ENCODE measurements at places on chromosomes 5 and 9.

DNA sequence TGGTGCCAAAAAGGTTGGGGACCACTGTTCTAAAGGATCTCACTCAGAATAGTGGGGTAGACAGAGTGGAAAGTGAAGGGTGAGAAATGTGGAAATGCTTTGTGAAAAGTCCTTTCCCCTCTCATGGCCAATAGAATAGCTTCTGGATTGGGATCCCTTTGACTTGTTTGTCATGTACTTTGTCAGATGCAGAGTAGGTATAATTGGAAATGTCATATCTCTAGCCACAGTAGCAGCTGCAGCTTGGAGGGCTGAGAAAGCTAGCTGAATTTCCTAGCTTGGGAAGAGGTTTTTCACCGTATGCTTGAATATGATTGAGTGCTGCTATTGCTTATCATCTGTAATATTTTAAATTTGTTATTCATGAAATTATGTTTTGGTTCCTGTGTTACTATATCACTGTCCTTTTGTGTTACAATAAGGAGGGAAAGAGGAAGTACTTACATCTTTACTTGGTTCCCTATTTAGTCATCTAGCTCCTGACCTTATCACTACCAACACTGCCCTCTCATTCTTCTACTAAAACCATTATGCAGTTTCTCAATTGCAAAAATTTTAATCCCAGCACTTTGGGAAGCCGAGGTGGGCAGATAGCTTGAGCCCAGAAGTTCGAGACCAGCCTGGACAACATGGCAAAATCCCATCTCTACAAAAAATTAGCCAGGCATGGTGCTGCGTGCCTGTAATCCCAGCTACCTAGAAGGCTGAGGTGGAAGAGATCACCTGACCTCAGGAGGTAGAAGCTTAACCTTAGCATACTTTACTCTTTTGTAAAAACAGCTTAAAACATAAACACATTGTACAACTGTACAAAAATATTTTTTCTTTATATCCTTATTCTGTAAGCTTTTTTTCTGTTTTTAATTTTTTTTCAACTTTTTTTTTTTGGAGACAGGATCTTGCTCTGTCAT is 12.4 kb downstream of the SLC30A5 start:
- DNase-seq, result no peak

- DNase-seq, result no peak
Observed at GRCh38 chr9:111449705-111450104, 34.5 kb downstream of the ECPAS start.

DNA sequence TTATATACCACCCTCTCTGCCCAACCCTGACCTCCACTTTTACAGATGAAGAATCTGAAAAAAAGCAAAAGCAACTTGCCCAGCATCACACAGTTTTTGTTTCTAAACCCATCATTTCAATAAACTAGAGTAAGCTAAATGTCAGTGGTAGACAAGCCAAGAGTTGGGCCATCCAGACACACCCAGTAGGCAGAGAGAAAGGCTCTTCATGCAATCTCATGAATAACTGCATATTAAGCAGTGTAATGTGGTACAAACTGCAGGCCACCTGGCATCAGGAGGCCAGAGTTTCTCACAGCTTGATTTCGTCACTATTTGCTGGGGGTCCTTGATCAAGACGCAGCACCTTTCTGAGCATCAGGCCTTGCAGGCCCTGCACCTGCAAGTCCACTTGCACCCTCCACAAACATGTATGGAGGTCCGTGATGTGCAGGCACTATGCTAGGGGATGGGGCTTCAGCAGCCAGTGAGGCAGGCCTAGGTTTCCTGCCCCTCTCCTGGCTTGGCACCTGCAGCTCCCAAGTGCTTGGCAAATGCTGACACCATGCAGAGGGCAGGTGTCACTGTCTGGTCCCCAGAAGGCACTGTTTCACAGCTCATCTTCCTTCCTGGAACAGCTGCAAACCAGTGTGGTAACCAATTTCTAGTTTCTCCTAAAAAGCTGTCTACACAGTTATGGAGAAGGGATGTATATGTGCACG is 29.8 kb downstream of the ADAM19 start:
- DNase-seq, result no peak

GRCh38 chr5:109865637-109866036 is 175.9 kb downstream of the MAN2A1 start:
- DNase-seq, result no peak

DNA sequence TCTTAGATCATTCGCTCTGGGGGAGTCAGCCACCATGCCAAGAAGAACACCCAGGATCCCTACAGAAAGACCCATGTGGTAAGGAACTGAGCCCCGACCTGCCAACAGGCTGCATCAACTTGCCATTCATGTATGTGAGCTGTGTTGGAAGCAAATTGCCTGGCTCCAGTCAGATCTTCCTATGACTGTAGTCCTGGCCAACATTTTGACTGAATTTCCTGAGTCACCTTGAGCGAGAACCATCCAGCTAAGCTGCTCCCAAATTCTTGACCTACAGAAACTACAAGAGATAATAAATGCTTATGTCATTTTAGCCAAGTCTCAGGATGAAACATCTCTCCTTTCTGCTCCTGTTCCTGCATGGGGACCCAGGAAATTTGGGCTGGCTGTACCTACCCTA is 40.0 kb upstream of the SLC44A1 start:
- DNase-seq, result no peak

GRCh38 chr5:180668835-180669596 is 19.6 kb upstream of the FLT4 start:
- no peak for DNase-seq

All from stimulated activated CD4-positive, alpha-beta T cell treated with anti-CD3 and anti-CD28 coated beads, Interleukin-15, amount 100 ng/mL, for 48 hours (primary cell).